ENCODE measurements at places on chromosomes 11 and 22. TPM values are rescaled to one million over a fixed set of nuclear protein-coding genes. Genes with fewer than 3 reads are reported as not detected.

Gene SCN3B
- total RNA-seq, result not detected

Gene KRTAP5-1
- total RNA-seq, result not detected

Gene NDUFC2
- total RNA-seq, result 83.7 TPM

Gene C22orf42
- total RNA-seq, result not detected

Gene CFAP300
- total RNA-seq, result 4.3 TPM

Gene H19
- 6,113 TPM for total RNA-seq

Gene MS4A15
- not detected for total RNA-seq

Gene OR8G5
- total RNA-seq, result not detected

Gene VWCE
- total RNA-seq, result 1.2 TPM

Gene THRSP
- total RNA-seq, result not detected

Gene TH
- not detected for total RNA-seq

Gene FXYD6
- total RNA-seq, result 0.34 TPM

Gene SCGB1A1
- total RNA-seq, result not detected

Gene SCGB2A2
- not detected for total RNA-seq

Gene IRAG1
- 0.38 TPM for total RNA-seq
